ENCODE measurements at places on chromosomes 7 and 10. TPM values are rescaled to one million over a fixed set of nuclear protein-coding genes. Genes with fewer than 3 reads are reported as not detected.

SLC39A12 gene
- total RNA-seq, result not detected

HILPDA gene
- 7.4 TPM for total RNA-seq

ZCWPW1 gene
- total RNA-seq, result 4.6 TPM

DGKB gene
- total RNA-seq, result 1.0 TPM

CYCS gene
- total RNA-seq, result 120 TPM

LIPJ gene
- not detected for total RNA-seq

C10orf105 gene
- total RNA-seq, result 0.06 TPM

CDK14 gene
- total RNA-seq, result 70.3 TPM

KCNIP2 gene
- 2.5 TPM for total RNA-seq

ASAH2 gene
- 2.8 TPM for total RNA-seq

IFIT1B gene
- not detected for total RNA-seq

VWA2 gene
- total RNA-seq, result 0.75 TPM

ANKRD30A gene
- total RNA-seq, result not detected

Measured in mucosa of gallbladder (tissue), 1 donor.